ENCODE measurements at places on chromosomes 5 and 9.

- no peak for DNase-seq
Measured at GRCh38 chr5:607541-608428, 4.4 kb upstream of the CEP72 start.

GRCh38 chr9:135132008-135132407 is 44.5 kb downstream of the OLFM1 start:
- no peak for DNase-seq

DNA sequence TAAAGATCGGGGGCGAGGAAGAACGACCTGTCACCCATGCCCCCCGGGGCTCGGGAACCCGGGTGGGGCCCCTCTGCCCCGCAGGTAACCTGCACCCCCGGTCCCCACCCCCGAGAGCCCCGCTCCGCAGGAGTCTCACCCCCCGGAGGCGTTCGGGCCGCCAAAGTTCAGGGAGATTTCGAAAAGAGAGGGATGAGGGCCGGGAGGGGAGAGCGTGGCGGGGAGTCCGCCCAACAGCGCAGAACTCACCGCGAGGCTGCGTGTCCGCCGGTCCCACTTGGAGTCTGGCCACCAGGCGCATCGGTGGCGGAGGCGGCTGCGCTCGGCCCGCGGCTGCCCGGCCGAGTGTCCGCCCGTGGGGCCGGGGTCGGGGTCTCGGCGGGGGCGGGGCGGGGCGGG is at the start of gene PHF19:
PHF19 (minus strand) TSS at position 347 of the 399 bp plus-strand sequence. CDS start 2,447 bp downstream, outside the sequence.
- no peak for DNase-seq

DNA sequence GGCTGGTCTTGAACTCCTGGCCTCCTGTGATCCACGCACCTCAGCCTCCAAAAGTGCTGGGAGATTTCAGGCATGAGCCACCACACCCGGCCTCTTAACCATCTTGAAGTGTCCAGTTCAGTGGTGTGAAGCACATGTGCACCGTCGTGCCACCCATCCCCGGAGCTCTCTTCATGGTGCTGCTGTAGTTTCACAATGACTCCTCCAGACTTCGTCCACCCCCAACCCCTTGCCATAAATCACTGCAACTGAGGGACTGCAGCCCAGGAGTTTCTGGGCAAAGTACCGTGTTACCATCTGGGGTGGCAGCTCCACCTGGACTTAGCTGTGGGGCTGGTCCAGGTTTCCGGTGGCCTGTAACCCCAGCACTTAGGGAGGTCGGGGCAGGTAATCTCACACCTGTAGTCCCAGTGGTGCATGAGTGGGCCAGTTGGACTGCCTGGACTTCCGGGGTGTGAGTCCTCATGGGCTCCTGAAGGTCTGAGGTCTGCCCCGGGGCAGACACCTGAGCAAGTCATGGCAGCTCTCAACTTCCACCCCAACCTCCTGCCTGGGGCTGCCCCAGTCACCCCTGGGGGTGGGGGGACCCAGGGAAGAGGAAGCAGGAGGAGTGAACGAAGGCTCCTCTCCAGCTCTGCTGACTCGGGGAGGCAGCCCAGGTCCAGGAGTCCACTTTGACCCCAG is 6.6 kb upstream of the N4BP3 start:
- no peak for DNase-seq

GRCh38 chr5:132222649-132223038 is 5.0 kb downstream of the P4HA2 start:
- DNase-seq, result no peak

Data from stimulated activated CD8-positive, alpha-beta memory T cell treated with anti-CD3 and anti-CD28 coated beads, Interleukin-12 subunit alpha, Interleukin-12 subunit beta, amount 100 ng/mL, for 4 hours (primary cell).